Activated T-cell treated with anti-CD3 and anti-CD28 coated beads, Interleukin-2, amount 50 U/mL, for 4 hours (primary cell): ENCODE measurements at places on chromosomes 16 and 17.

- DNase-seq: peak; percentile 25
Observed at GRCh38 chr17:28612936-28613872, 781 bp downstream of the RSKR start.

DNA sequence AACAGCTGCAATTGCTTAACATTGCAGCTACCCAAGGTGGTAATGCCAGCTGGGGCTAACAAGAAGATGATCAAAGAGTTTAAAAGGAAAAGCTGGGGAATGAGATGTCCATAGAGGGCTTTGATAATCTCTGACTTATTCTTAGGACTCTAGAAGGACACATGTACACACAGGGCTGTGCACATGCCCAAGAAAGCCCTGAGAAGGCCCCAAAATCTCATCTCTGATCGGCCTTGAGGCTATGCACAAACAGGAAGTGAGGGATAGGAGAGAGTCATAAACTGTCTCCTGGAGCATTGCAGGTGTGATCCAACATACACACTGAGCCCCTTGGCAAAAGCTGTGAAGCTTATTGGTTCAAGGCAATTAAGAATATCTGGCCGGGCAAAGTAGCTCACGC, 17.2 kb upstream of the RABEP1 start:
- DNase-seq: no peak

GRCh38 chr17:2723997-2724783, 12.6 kb upstream of the CLUH start:
- DNase-seq: no peak

- no peak for DNase-seq
Observed at GRCh38 chr16:25110387-25110947, 1.1 kb upstream of the LCMT1 start.

- peak; percentile 46 for DNase-seq
Observed at GRCh38 chr16:28140788-28141618, 70.8 kb downstream of the XPO6 start.

- no peak for DNase-seq
Observed at GRCh38 chr17:80503031-80503430, 26.6 kb upstream of the NPTX1 start.

DNA sequence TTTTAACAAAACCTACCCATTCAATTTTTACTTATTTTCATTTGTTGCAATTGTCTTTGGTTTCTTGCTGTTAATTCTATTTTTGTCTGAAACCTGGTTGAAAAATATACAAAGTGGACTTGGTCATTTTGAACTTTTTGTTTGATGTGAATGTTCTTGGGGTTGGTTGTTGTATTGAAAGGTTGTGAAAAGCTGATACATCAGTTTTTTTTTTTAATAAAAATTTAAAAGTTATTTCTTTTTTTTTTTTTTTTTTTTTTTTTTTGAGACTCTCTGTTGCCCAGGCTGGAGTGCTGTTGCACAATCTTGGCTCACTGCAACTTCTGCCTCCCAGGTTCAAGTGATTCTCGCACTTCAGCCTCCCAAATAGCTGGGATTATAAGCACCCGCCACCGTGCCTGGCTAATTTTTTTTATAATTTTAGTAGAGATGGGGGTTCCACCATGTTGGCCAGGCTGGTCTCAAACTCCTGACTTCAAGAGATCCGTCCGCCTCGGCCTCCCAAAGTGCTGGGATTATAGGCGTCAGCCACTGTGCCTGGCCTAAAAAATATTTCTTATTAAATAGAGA, 28.9 kb downstream of the WIPF2 start:
- no peak for DNase-seq

DNA sequence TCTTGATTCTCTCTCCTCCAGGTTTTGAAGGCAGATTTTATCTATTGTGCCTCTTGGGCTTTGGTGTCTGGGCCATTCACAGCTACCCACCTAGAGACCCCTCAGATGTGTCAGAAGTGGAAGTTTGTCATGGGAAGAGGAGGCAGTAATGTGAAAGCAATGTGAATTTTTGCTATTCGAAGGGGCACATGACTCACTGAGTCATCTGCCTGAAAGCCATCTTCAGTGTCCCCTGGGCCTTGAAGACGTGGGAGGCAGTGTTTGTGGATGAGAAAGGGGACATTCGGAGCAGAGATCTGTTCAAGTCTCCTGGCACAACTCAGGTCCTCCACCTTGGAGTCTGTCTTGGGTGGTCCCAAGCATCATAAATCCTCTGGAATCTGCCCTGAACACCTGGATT, 530.2 kb downstream of the NPIPA7 start:
- DNase-seq: no peak

- DNase-seq: peak; percentile 72
Observed at GRCh38 chr17:17313350-17313991, 10.3 kb downstream of the NT5M start.

DNA sequence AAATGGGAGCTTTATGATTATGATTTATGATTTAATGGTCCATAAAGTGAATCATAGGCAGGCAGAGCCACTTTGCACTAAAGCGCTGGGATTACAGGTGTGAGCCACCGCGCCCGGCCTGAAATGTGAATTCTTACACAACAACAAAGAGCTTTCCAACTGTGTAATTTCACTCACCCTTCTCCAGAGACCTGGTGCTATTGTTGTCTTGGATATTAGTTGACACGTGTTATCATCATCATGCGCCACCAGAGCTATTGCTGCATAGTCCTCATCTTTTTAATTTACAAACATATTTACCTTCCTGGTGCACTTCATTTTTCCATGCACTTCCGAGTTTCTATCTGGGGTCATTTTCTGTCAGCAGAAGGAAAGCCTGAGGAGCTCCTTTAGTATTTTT, 4.8 kb upstream of the UTS2R start:
- DNase-seq: no peak

DNA sequence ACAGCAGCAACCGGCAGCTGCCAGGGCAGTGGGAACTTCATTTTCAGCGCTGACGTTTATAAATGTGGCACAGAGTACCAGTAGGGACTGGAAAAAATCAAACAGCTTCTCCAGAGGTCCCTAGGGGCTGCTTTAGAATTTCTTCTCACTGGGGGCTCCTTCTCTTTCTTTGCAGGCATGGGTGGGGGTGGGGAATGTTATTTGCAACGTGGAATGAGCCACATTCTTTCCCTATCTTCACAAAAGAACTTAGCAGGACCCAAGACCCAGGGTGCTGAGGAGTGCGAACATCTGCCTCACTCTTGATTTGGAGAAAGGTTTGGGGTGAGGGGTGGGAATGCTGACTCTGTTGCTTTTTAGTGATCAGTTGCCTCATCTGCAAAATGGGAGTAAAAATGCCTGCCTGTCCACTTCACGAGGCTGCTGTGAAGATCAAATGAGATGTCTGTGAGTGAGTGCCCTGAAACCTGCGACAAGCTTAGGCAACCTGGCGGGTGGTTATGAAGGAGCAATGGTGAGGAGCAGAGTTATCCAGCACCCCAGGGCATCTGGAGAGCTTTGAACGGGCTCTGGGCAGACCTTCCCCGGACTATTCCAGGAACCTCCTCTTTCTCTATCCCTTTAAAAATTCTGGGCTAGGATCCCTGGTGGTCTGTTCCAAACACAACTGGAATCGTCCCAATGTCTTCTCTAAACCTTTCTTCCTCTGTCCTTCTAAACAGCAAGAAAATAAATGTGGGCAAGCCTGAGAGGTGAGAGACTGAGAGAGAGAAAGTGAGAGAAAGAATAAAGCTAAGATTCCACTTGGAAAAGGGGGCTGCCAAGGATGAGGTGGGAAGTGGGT, 10.7 kb upstream of the PIPOX start:
- DNase-seq: no peak

- no peak for DNase-seq
Observed at GRCh38 chr17:57578608-57579225, 166.4 kb downstream of the CCDC182 start.

- no peak for DNase-seq
Observed at GRCh38 chr16:78583441-78583840, 484.0 kb downstream of the WWOX start.

- no peak for DNase-seq
Observed at GRCh38 chr17:81681672-81682071, 1.9 kb downstream of the ARL16 start.

DNA sequence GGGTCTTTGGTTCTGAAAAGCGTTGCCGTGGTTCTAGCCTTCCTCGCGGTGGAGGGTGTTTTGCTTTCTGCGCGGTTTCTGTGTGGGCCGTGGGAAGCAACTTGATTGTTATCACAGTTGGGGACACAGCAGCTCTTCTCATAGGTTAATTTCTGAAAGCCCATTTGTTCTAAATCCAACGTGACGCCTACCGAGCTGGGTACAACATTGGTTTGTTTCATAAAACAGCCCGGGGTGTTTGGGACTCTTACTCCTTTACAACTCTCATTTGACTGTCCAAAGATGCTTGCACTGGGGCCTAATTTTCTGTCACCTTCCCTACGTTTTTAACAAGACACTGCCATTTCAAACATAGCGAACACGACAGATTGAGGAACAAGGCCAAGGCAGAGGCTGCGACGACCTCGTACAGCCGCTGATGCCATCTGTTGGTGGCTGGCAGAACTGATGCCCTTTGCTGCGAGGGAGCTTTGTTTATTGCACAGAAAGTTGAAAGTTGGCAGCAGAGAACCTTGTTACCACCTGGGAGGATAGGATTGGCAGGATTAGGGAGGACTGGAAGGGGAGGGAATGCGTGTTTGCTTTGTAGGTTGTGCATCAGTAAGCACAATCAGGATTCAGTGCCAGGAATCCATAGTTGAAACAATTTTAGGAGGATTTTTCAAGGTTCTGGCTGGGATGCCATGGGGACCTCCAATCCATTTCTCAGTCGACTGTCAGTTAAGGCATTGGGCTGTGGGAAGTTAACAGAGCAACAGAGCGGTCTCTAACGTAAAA, 98.3 kb downstream of the PITPNC1 start:
- DNase-seq: peak; percentile 83

DNA sequence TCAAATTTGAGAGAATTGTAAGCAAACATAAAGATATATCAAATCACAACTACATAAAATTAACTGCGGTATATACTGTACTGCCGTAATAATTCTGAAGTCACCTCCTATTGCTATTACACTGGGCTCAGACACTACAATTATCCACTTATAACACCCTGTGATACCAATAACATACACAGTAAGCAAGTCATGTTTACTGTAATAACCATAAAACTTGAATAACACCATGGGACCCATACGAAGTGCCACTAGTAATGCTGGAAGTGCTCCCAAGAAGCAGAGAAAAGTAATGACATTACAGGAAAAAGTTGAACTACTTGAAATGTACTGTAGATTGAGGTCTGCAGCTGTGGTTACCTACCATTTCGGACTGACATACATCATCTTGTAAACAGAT, 24.0 kb downstream of the CMC2 start:
- DNase-seq: no peak

- DNase-seq: no peak
Observed at GRCh38 chr17:78180508-78180907, 6.3 kb downstream of the TK1 start.

DNA sequence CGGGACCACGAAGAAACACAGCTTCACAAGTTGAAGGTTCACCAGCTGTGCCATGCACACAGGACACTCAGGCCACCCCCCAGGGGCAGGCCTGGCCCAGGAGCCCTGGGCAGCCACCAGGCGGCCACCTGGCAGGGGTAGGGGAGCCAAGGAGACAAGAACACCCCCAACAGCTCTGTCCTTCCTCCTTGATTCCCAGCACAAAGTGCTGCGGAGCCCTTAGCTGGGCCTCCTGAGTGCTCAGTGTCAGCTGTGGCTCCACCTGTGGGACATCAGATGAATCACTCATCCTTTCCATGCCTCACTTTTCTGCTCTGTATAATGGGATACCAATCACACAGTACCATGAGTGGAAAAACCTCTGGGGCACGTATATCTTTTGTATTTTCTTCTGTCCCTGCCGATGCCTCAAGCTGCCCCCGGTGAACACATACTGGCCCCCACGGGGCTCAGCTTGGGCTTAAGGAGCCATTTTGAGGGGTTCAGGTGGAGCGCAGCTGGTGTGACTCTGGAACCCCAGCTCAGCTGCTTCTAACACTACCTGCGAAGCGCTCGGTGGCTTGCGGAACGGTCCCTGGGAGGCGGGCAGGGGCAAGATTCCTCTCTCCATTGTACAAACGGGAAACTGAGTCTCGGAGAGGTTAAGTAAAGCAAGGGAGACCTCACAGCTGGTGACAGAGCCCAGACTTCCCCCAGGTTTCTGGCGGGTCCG, 12.0 kb downstream of the GALK1 start:
- no peak for DNase-seq

- DNase-seq: no peak
Observed at GRCh38 chr17:31393749-31394146, 2.3 kb downstream of the RAB11FIP4 start.

DNA sequence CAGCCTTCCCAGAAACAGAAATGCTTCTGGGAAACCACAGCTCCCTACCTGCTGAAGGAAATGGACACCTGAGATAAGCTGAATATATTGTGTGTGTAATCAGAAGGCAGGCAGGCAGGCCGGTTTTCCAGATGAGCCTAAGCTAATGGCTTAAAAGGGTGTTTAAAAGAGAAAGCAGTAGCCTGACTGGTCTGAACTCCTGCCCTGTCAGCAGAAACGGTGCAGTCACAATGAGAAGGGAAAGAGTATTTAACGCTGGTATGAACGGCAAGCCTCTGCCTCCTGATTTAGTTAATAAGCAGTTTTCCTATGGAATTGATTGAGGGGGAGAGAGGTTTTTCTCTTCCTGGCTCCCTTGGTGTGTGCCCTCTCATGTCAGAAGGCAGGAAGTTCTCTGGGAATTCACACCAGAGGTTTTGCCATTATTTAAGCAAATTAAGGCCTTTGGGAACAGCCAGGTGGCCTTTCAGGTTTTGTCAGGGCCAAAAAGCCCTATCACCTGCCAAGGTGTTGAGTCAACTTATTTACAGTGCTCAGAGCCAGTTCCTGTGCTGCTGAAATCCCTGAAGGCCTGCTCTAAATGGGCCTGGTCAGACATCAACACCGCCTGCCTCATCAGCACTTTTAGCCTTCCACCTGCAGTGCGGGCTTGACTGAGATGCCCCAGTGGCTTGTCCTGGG, 41.6 kb downstream of the CDH1 start:
- DNase-seq: no peak
